ENCODE measurements at places on chromosomes 12 and 14.

- no peak for DNase-seq
Observed at GRCh38 chr14:70181276-70181675, 7.5 kb downstream of the SLC8A3 start.

DNA sequence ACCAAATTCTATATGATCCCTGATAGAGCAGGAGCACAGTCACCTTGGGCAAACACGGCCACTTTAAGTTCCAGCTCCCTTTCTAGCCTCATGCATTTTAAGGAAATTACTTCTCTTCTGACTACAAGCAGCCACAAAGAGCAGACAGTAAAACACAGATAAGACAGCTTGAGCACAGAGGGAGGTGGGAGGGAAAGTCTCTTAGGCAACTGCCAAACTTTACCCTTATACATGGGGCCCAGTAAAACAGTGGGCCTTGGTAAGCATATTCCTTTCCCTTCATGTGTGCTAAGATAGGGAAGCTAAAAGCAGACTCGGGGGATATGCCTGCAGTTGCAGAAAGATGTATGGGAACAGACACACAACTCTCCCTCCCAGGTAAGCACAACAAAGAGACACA is 235.9 kb downstream of the CPNE8 start:
- no peak for DNase-seq

GRCh38 chr12:13587721-13588390 is 391.3 kb downstream of the EMP1 start:
- DNase-seq: no peak

DNA sequence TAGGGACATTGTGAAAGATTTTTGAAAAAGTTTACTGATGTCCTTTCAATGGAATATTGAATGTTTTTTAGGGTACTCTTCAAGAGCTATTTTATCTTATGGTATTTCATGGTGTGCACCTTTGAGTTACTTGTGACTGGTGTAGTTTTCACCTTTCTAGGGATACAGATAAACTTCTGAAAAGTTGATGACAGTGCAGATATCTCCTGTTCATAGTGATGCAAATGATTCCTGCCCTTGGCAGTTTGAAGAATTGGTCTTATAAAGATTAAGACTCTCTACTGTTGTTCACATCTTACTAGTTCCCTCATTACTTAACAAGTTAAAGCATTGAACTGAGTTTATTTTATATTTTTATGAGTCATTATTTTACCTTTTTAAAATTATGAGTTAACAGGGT is 408.9 kb downstream of the TRHDE start:
- no peak for DNase-seq

DNA sequence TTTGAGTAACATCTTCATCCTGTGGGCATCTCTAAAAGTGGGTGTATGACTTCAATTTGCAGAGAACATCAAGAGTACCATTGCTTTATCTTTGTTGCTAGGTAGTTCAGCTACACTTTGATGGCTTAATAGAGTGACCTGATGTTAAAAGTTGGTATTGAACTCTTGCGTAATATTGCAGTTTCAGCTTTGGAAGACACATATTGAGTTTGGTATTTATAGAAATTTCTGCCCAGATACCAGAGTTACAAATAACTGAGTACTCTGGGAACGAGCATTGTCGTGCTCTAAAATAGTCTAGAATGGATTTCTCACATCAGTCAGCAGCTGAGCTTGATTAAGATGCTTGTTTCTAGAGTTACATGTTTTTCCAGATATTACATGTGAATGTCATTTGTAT is 24.8 kb upstream of the AKAP5 start:
- DNase-seq: no peak

DNA sequence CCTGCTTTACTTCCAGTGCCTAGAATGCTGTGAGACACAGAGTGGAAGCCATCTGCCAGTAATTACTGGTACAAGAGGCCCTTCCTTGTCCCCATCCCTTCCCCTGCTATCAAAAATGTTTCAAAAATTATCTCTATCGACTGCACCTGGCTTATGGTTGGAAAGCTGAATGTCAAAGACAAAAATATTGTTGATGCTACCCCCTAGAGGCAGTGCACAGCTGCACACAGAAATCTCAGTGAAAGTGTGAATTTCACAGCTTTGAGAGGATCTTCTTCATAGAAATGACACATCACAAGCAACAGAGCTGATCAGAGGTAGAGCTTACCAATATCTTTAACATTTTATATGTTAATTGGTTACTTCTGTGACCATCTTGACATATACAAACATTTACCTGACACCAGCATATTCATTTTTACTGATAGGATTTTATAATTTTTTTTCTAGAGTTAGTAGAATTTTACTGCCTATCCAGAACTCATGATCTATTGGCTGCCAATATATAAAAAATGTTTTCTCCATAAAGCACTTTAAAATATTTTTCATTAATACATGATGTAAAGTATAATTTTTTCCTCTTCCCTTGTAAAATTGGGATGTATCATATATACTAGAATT is 138.0 kb downstream of the AACS start:
- no peak for DNase-seq

DNA sequence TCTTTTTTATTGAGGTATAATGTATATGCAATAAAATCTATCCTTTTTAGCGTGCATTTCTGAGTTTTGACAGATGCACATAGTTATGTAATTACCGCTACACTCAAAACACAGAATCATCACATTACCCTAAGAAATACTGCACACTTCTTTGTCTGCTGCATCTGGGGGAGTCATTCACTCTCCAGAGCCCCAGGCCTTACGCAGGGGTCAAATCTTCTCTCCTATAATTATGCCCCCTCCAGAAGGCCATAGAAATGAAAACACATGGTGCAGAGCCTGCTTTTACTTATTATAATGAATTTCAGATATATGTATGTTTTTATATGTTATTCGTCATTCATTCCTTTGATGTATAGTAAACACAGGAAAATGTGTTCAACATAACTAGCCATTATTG is 296.5 kb upstream of the TMEM132C start:
- no peak for DNase-seq

DNA sequence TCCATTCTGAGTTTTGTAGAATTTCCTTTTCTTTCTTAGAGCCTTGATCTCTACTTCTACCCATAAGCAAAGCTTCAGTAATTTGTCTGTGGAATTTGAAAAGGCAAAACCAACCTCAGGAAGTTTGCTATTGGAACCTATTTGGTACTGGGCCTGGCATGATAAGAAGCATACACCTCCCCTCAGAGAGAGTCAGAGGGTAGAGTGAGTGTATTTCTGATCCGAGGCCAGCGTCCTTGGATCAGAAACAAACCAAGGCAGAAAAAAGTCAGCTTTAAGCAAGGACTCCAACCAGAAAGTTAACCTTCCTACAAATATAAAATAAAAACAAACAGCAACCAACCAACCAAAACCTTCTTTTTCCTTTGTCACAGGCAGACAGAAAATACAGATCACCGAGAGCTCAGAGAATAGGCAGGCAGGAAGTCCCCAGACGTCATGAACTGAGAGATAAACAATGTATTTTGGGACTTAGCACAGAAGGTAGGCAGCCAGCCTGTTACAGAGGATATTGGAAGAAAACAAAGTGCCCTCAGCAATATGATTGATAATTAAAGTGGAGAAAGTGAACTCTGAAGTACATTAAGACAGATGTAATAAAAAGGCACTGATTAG is 141.5 kb downstream of the NEDD1 start:
- DNase-seq: no peak

DNA sequence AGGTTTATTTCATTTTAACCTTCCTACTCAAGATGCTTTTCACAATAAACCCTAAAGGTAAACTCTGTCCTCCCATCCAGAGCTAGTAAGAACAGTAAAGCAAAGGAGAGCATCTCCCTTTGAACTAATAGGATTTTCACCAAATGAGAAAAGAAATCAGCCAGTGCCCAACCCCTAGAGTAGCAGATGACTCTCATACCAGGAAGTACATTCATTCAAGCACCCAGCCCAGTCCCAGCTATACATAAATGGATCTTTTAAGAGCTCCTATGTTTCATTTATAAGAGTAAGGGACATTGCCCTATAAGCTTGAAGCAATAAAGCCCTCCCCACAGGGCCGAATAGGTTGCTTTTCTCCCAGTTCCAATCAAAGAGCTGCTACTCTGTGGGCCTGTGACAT is 7.6 kb downstream of the BAZ2A start:
- no peak for DNase-seq

DNA sequence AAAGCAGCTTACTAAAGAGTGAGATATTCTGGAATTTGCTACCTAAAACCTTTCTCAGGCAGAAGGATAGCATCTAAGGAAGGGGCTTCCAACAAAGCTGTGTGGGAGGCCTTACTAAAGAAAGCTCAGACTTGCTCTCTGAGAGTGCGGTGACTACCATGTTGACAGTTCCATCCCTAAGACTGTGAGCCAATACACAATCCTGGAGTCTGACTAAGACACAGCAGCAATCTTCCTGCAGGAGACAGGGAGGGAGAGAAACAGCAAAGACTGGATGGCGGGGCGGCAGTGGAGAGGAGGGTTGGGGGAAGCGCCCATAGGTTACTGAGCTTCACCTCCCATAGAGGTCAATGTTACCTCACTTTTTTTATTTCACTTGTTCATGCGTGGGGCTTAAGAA is 70.9 kb downstream of the KITLG start:
- no peak for DNase-seq

GRCh38 chr14:70754991-70755390 is 54.3 kb downstream of the MAP3K9 start:
- no peak for DNase-seq

- DNase-seq: no peak
Observed at GRCh38 chr14:92597906-92598905, 84.6 kb downstream of the RIN3 start.

GRCh38 chr14:96088911-96089310 is 49.7 kb downstream of the C14orf132 start:
- no peak for DNase-seq

DNA sequence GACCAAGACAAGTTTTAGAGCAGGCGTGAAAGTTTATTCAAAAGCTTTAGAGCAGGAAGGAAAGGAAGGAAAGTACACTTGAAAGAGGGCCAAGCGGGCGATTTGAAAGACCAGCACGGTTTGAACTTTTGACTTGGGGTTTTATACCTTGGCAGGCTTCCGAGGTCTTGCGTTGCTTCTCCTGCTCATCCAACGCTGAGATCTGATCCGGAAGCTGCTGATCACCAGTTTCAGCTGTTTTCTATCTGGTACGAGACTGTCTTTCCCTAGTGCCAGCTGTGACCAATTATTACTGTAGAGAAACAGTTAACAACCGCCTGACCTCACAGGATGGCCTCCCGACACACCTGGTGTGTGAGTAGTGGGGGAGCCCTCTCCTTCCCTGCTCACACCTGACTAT is 20.6 kb upstream of the SNRPF start:
- no peak for DNase-seq

GRCh38 chr12:45166056-45166455 is 49.8 kb upstream of the ANO6 start:
- DNase-seq: no peak

DNA sequence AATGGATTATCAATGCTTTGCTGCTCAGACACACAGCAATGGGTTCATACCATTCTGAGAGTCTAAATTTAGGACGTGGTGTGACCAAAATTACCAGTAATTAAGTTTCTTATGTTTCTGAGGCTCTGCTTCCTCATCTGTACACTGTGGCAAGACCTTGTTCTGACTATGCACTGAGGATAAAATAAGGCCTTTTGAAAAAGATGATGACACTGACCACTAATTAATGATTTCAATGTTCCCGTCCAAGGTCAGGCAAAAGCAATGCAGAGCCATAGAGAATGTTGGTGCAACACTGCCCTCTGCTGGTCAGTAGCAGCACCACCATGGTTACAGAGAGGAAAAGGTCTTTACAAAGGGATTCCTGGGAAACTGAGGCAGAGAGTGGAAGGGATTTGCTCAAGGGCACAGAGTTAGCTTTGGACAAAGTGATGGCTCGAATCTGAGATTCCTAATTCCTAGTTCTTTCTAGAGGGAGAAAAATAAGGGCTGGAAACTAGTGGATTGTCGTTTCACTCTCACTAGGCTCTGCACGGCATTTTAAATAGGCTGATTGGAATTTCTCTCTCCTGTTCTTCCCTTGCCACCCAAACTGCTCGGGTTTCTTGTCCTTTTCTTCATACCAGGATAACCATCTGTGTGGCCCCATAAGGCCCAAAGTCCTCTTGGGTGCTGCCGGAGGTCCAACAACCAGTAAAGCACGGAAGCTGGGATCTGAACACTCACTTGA is 22.3 kb upstream of the P2RX7 start:
- DNase-seq: peak; percentile 43

- no peak for DNase-seq
Observed at GRCh38 chr12:128025589-128026245, 241.3 kb upstream of the TMEM132C start.

DNA sequence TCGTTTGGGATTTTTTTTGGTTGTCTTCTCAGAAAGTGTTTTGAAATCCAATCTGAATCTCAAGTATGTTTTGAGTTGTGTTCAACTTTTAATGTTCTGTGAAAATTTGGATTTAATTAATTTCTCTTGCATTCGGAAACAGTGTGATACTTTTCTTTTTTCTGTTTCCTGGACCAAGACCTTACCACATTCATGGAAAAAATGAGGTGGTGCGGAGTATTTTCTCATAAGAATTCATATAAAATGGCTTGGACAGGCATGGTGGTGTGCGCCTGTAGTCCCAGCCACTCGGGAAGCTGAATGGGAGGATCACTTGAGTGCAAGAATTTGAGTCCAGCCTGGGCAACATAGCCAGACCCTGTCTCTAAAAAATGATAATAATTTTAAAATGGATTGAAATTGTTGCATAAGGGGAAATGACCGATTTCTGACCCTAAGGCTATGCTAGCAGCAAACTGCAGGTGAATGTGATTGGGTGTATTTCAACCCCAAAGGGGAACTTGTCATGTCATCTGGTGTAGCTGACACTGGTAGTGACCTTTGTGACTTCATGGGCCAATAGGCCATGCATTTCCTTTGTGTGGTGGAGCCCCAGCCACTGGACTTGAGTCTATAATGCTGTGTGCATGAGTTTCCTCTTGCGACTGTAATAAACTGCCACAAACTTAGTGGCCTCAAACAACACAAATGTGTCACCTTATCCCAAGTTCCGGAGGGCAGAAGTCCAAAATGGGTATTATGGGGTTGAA is 123.5 kb upstream of the RFLNA start:
- DNase-seq: no peak

- no peak for DNase-seq
Observed at GRCh38 chr12:131860472-131861260, 32.5 kb downstream of the MMP17 start.

DNA sequence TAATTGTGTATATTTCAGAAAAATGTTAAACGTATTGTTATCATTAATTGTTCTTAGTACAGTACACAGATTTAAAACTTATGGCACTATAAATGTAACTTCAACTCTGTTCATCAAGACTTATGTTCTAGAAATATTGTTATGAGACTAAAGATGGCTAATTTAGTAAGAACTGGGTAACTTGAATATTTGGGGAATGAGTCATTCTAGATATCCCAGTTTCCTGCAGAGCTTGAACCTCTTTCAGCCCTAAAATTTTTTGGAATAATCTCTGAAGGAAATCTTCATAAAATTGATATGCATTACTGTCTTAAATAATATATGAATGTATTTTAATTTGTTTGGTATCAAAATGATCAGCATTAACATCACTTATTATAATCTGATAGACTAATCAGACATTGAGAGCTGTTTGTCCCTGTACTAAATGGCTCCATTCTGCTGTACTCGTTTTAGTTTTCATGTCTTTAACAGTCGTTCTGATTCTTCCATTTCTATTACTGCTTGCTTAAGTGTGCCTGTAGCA is 87.1 kb downstream of the VEZT start:
- DNase-seq: no peak

All from activated CD4-positive, CD25-positive, alpha-beta regulatory T cell (primary cell).